ENCODE measurements at places on chromosomes 6 and 20. TPM values are rescaled to one million over a fixed set of nuclear protein-coding genes. Genes with fewer than 3 reads are reported as not detected.

TFAP2C gene
- 0.22 TPM for total RNA-seq

KCNK5 gene
- total RNA-seq: 0.19 TPM

CCDC170 gene
- total RNA-seq: 0.38 TPM

MYMX gene
- total RNA-seq: 0.30 TPM

CGAS gene
- total RNA-seq: 2.0 TPM

KIF6 gene
- total RNA-seq: not detected

NELFE gene
- 46.7 TPM for total RNA-seq

WFDC10A gene
- not detected for total RNA-seq

XKR7 gene
- total RNA-seq: not detected

GRCh38 chr20:10157549-10157948 lies 61.1 kb upstream of the SNAP25 start:
- DNase-seq: no peak

- DNase-seq: no peak
These were observed 756 bp downstream of the MTG2 start for GRCh38 chr20:62183426-62184142.

DNA sequence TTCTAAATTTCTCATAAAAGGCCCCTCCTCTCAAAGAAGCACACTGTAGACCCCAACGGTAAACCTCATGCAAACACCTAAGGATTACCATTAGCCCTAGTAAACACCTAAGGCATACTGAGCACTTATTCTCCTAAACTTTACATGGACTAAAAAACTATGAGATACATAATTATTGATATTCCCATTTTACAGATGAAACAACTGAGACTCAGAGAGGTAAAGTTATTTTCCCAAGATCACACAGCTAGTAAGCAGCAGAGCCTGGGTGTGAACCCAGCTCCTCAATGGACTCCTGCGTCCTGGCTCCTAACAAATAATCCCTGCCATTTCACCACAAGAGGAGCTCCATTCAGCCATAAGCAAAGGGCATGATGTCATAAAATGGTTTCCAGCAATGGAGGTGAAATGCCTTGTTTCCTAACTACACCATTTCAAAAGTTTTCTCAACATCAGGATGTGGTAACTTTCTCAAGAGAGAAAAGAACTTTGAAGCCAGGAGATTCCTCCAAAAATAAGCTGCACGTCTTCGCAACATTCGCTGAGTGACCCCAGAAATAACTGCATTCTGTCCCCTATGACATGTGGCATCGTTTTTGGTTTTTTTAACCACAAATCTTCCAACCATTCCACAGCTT lies 4.1 kb downstream of the ATP9A start:
- DNase-seq: no peak

DNA sequence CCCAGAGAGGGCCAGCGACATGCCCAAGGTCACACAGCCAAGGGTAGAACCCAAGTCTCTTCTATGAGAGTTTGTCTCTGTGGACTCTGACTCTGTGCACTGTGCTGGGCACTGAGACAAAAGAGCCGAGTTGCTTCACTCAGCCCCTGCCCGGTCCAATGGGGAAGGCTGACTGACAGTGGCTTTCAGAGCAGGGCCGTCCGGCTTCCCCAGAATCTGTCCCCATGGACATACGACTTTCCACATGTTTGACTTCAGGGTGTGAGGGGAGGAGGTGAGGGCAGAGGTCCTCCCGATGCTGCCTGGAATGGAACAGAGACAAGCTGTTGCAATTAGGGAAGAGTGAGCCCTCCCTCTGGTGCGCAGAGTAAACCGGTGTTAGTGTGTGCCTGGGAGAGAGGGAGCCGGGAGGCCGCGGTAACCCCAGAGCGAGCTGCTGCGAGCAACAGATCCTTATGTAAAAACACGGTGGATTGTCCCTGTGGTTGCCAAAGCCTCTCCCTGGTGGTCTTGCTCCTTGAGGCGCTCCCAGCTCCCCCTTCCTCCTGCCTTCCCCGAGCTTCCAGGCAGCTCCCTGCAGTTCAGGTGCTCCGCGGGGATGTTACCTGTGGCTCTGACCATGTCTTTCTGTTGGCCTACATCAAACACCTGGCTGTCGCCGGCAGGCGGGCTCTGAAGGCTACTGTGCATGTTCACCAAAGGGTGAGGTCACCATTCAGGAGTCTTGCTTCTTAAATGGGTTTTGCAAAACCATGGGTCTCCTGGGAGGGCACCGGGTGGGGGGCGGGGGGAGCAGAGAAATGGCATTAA lies 672 bp downstream of the SIRPA start:
- no peak for DNase-seq

- peak; percentile 38 for DNase-seq
These were observed 155.6 kb upstream of the SNX9 start for GRCh38 chr6:157667211-157668008.

- DNase-seq: peak; percentile 82
These were observed 8.4 kb upstream of the EPB41L1 start for GRCh38 chr20:36145877-36146707.

- no peak for DNase-seq
These were observed 41.3 kb downstream of the SESN1 start for GRCh38 chr6:109053336-109053735.

DNA sequence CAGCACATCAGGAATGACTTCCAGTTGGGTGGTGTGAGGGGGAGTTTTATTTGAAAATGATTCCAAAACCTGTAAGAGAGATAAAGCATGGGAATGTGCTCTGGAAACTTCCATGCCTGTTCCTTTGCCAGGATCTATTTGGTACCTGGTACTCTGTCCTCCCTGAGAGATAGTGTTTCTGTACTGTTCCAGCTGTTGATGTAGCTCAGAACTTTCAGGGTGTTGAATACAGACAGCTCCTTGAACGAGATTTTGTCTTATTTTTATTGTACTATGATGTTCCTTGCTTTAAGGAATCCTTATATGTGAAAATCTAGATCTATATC lies 148.7 kb upstream of the RIPOR2 start:
- DNase-seq: no peak

DNA sequence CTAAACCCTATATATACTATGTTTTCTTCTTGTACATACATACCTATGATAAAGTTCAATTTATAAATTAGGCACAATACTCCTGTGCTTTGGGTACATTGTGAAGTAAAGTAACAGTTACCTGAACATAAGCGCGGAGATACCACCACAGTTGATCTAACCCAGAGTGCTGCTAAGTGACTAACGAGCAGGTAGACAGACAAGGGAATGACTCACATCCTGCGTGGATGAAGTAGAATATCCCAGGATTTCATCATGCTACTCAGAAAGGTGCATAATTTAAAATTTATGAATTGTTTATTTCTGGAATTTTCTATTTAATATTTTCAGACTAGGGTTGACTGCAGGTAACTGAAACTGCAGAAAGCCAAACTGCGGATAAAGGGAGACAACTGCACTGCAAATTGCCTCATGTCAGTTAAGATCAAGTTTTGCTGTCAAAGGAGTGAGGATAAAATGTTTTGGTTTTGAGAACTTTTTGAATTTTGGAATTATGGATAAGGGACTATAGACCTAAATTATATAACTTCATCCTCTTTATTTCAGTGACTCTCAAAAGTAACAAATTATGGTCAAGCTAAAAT lies 14.4 kb downstream of the MKKS start:
- DNase-seq: no peak

- peak; percentile 81 for DNase-seq
These were observed 44.9 kb upstream of the SUPT3H start for GRCh38 chr6:45422503-45423110.

DNA sequence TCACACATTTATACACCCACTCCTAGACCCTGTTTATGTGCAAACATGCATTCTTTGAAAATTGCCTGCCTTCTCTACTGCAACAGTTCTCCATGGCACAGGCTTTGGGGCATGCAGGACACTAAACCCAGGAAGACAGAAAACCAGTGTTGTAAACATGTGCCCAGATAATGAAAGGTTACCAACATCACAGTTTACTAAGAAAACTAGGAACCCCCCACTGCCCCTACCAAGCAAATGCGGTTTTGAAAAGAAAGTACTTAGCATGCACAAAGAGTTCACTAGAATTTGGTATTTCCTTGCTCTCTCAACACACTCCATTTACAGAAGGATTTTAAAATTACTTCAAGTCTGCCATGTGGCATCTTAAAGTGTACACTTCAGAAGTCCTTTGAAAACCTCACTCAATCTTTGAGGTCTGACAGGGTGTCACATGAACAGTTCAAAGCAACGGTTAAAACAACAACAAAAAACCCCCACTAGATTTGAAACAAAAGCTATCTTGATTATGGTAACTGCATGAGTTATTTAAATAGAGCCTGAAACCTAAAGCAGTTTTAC lies 245.0 kb downstream of the GMPR start:
- DNase-seq: no peak

- no peak for DNase-seq
These were observed 15.5 kb downstream of the FOXA2 start for GRCh38 chr20:22568872-22569344.

- no peak for DNase-seq
These were observed 112.5 kb upstream of the TBX18 start for GRCh38 chr6:84876723-84877514.

DNA sequence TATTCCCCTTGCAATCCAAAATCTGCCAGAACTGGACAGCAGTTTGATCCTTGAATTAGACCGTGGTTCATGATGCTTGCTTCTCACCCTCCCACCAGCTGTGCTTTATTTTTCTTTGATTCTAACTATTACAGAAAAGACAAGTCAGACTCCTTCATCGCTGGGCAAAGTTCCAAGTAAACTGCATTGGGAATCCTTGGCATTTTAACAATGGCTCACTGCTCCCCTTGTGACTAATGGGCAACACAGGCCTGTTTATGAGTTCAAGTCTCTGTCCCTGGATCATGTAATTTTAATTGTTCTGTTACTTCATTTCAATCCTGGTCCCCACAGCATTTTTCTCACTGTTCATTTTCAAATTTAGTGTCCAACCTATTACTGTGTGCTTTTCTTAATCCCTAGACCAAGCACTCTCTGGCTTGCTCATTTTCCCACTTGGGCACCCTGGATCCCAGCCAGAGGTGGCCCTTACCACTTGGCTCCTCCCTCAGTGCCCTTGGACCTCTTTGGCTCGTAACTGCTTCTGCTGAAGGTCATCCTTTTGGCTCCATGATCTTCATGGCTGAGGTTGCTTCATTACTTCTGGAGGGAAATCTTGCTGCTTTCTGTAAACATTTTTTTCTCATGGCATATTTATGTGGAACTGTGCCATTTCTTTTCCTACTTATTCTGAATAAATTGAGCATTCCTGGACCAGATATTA lies 32.8 kb downstream of the PSMB9 start:
- DNase-seq: no peak

DNA sequence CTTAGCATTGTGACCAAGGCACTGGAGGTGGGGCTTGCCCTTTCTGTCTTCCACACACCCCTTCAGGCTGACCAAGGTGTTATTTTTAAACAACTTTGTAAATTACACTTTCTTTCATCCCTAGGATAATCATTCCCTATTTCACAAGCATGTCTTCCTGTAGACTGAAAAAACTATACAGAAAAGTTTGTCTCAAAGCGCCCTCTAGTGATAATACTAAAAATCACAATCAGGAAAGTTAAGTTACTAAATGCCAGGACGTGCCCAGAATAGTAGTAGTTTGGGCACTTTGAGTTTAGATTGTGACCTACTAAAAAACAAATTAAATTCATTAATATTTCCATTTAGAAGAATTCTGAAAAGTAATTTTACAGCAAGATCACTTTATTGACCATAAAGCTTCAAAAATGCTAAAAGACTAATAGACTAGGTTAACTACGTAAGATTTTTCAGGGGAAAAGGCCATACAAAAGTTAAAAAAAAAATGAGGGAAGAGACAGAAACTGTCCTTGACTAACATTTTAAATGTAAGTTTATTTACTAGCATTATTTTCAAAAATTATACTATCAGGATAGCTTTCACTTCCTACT lies 123.3 kb upstream of the DUSP22 start:
- DNase-seq: no peak

GRCh38 chr6:109793792-109794191 lies 102.7 kb downstream of the FIG4 start:
- DNase-seq: no peak

GRCh38 chr20:1827974-1828785 lies 67.0 kb upstream of the SIRPA start:
- peak; percentile 80 for DNase-seq

DNA sequence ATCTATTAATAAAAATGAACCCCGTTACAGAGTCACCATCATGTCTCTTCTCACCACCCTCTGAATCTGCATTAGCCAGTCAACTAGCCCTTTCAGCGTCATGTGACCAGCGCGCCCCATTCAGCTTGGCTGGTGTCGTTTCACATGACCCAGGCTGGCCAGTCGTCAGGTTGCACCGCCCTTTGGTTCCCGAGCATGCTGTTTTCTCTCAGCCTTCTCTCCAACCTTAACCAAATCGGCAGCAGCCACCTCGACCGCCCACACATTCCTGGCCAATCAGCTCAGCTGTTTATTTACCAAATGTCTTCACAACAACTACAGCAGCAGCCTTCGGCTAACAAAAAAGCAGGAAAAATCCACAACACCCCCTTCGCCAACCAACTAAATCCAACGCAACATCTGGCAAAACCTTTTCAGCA lies 5.6 kb downstream of the SRSF3 start:
- no peak for DNase-seq

GRCh38 chr6:35311390-35312075 lies 13.9 kb downstream of the DEF6 start:
- DNase-seq: peak; percentile 60

DNA sequence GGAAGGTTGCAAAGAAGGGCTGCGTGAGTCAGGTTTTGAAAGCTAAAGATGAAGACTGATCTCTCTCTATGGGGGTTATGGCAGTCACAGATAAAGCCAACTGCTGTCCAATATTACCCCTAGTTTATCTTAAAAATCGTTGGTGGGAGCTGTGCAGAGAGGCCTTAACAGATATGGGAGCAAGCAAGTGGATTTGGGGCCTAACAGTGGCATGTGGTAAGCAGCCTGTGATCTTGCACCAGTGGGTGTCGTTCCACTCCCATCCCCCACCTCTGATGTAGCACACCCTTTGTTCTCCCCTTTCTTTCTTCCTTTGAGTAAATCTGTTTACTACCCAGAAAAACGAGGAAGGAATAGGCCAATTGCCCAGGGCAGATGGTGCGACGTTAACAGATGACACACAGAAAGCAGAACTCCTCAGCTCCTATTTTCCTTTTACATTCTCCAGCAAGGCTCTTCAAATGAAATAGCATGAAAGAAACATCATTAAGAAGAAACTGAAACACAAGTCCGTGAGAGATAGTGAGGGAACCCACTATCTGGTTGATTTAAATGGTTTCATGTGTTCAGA lies 274.1 kb upstream of the CITED2 start:
- no peak for DNase-seq

- no peak for DNase-seq
These were observed 22.8 kb upstream of the KHDC1 start for GRCh38 chr6:73285674-73286283.

- DNase-seq: no peak
These were observed 17.6 kb upstream of the NUP153 start for GRCh38 chr6:17724341-17724740.

GRCh38 chr6:19855536-19855935 lies 18.4 kb downstream of the ID4 start:
- DNase-seq: no peak

DNA sequence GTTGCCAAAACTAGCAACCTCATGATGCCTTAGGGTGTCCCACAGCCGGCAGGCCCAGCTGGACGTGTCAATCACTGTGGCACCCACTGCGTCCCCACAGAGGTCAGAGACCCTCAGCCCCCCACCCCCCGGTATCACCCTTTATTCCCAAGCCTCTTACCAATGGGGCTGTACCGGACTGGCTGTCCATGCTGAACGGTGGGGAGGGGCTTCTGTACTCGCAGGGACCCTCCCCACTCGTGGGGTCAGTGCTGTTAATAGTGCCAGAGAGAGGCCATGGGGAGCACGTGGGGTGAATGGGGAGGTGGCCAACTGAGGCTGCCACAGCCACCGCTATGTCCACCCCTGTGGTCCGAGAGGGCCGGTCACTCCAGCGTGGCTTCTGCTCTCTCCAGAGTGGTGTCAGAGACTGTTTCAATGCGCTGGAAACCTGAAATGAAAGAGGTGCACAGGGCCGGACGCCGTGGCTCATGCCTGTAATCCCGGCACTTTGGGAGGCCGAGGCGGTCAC lies 68.6 kb downstream of the THBS2 start:
- DNase-seq: no peak
